Upper lobe of left lung (tissue), 6 donors: ENCODE measurements at places on chromosomes 5 and 9.

GRCh38 chr5:137758715-137759306, 4.6 kb upstream of the HNRNPA0 start:
- no peak overlapping the region for H3K27ac ChIP-seq
- no peak for DNase-seq
- peaks cover 3% of the 10 kb centered on the region for H3K4me1 ChIP-seq
- H3K4me3 ChIP-seq, result no peak overlapping the region
- no peaks in the 10 kb centered on the region for H3K36me3 ChIP-seq

- H3K27me3 ChIP-seq, result no peaks in the 10 kb centered on the region
- no peak for DNase-seq
- no peak overlapping the region for H3K4me3 ChIP-seq
- H3K4me1 ChIP-seq, result peaks cover 24% of the 10 kb centered on the region
These were observed 34.0 kb upstream of the ARAP3 start for GRCh38 chr5:141716009-141716408.

- no peaks in the 10 kb centered on the region for H3K36me3 ChIP-seq
- H3K27me3 ChIP-seq, result no peaks in the 10 kb centered on the region
- no peak overlapping the region for H3K27ac ChIP-seq
- no peak for DNase-seq
- H3K4me1 ChIP-seq, result no peaks in the 10 kb centered on the region
These were observed 261.2 kb downstream of the ANXA1 start for GRCh38 chr9:73412874-73413273.

GRCh38 chr9:127644943-127645342, 32.9 kb downstream of the STXBP1 start:
- no peaks in the 10 kb centered on the region for H3K36me3 ChIP-seq
- peaks cover 20% of the 10 kb centered on the region for H3K4me1 ChIP-seq
- H3K27me3 ChIP-seq, result no peaks in the 10 kb centered on the region
- DNase-seq, result no peak
- peak overlapping the region; percentile 58 for H3K27ac ChIP-seq

DNA sequence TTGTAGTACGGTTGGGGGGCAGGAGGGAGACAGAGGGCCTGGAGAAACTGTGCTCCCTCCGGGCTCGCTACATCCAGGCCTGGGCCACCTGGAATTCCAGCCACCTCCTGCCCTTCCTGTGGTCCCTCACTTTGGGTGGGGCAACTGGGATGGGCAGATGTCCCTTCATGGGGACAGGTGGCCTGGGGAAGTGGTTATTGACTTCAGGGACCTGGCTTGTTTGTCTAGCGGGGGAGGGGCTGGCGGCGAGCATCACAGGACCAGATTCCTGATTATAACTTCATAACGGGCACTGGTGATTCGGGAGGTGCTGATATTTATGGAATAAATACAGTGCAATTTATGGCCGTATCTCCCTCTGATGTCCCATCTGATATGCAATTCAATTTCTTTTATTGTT, 20.1 kb upstream of the LAMC3 start:
- no peaks in the 10 kb centered on the region for H3K4me1 ChIP-seq
- no peaks in the 10 kb centered on the region for H3K36me3 ChIP-seq
- no peak overlapping the region for H3K27ac ChIP-seq
- no peaks in the 10 kb centered on the region for H3K27me3 ChIP-seq

GRCh38 chr5:16461026-16461425, 4.6 kb downstream of the ZNF622 start:
- DNase-seq, result no peak
- H3K27ac ChIP-seq, result no peak overlapping the region
- peaks cover 69% of the 10 kb centered on the region for H3K36me3 ChIP-seq
- H3K4me1 ChIP-seq, result peaks cover 33% of the 10 kb centered on the region
- H3K27me3 ChIP-seq, result no peaks in the 10 kb centered on the region

DNA sequence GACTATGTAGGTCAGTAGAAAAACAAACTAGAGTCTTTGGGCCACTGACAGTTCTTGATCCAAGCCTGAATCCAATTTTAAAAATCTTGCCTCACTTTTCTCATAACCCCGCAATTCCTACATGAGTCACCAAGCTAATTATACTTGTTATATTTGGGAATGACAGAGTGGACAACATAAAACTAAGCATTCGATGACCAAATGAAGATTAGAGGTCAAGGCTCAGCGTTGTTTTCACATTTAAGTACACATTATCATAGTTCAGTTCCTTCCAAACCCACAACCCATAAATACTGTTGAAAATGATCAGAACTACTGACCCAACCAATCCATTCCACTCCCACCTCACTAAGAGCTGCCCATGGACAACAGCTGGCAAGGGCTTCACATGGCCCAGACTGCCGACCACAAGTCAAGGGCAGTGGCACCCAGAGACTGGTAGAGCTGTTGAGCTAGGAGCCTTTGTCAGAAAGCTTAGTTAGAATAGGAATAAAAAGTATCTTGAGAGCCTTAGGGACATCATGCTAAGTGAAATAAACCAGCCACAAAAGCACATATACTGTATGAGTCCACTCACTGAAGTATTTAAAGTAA, 64.2 kb downstream of the MYO10 start:
- no peak for DNase-seq
- no peak overlapping the region for H3K4me3 ChIP-seq
- peaks cover 8% of the 10 kb centered on the region for H3K4me1 ChIP-seq

GRCh38 chr9:8428389-8428788, 628.8 kb upstream of the DMAC1 start:
- DNase-seq, result no peak
- no peaks in the 10 kb centered on the region for H3K36me3 ChIP-seq
- no peak overlapping the region for H3K27ac ChIP-seq
- no peak overlapping the region for H3K4me3 ChIP-seq

- no peak for DNase-seq
- H3K27ac ChIP-seq, result no peak overlapping the region
- peaks cover 4% of the 10 kb centered on the region for H3K4me1 ChIP-seq
These were observed 65.7 kb upstream of the GNE start for GRCh38 chr9:36323926-36324325.

DNA sequence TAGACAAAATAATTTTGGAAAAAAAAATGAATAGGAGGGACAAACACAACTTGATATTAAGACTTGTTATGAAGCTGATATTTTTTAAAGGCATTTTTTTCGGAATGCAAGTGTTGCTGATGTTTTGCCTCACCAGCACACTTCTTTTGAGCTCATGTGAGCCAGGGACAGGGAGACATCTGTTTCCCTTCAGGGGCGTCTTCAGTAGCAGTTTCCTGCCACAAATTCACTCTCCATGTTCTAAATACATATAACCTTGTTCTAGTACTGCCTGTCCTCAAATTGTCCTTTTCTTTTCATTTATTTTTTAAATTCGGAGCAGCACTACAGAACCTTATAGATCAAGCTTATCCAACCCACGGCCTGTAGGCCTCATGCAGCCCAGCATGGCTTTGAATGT, 316.0 kb upstream of the PAPPA start:
- no peak for DNase-seq
- no peaks in the 10 kb centered on the region for H3K36me3 ChIP-seq
- H3K4me1 ChIP-seq, result no peaks in the 10 kb centered on the region
- no peak overlapping the region for H3K27ac ChIP-seq
- no peaks in the 10 kb centered on the region for H3K27me3 ChIP-seq

DNA sequence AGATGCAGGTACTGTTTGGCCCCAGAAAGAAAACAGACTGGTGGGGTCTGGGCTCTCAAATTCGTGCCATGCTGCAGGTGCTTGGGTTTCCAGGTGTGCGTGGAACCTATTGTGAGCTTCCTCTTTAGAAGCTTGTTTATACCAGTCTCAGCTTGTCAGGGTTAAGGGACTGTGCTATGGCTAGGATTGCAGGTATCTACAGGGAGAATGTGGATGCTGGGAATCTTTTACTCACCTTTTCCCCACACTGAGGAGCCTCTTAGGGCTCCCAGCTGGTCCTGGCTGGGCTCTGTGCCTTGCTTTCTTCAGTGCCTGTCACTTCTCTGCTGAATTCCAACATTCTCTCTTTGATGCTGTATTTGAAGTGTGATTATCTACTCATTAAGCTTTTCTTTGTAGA, 111.8 kb downstream of the WDR70 start:
- H3K36me3 ChIP-seq, result no peaks in the 10 kb centered on the region
- DNase-seq, result no peak
- H3K27ac ChIP-seq, result no peak overlapping the region
- no peak overlapping the region for H3K4me3 ChIP-seq
- no peaks in the 10 kb centered on the region for H3K4me1 ChIP-seq
- no peaks in the 10 kb centered on the region for H3K27me3 ChIP-seq

DNA sequence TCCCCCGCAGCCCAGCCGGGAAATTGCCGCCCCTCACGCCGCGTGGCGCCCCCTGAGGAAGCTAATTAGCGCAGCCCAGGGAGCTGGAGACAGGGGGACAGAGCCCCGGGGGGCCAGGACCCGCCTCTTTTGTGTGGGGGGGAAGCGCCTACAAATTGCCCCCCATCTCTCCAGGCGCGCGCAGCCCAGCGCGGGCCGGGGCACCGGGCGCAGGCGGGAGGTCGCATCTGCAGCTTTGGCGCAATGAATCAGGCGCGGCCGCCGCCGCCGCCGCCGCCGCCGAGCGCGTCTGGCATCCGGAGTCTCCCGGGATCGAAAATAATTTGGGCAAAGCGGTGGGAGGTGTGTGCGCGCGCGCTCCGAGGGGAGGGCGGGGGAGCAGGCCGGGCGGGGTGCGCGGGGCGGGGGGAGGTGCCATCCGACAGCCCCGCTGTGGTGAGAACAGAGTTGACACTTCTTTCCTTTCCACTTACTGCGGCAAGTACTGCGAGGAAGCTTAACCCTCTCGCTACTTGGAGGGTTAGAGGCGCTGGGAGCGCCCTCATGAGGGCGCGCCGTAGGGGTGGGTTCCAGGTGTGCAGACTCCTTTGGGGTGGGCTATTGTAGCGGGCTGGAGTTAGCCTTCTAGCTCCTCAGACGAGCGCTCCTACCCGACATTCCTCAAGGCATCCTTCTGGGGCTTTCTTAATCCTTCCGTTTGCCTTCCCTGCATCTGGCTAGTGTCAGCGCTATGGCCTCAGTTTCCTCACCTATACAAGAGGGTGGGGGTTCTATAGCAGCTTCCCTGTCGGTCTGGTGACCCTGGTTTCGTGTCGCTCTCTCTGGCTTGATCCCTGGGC, 63.1 kb downstream of the CXXC5 start:
- H3K4me3 ChIP-seq, result peak overlapping the region; percentile 56
- no peaks in the 10 kb centered on the region for H3K27me3 ChIP-seq
- H3K27ac ChIP-seq, result no peak overlapping the region
- no peaks in the 10 kb centered on the region for H3K36me3 ChIP-seq

DNA sequence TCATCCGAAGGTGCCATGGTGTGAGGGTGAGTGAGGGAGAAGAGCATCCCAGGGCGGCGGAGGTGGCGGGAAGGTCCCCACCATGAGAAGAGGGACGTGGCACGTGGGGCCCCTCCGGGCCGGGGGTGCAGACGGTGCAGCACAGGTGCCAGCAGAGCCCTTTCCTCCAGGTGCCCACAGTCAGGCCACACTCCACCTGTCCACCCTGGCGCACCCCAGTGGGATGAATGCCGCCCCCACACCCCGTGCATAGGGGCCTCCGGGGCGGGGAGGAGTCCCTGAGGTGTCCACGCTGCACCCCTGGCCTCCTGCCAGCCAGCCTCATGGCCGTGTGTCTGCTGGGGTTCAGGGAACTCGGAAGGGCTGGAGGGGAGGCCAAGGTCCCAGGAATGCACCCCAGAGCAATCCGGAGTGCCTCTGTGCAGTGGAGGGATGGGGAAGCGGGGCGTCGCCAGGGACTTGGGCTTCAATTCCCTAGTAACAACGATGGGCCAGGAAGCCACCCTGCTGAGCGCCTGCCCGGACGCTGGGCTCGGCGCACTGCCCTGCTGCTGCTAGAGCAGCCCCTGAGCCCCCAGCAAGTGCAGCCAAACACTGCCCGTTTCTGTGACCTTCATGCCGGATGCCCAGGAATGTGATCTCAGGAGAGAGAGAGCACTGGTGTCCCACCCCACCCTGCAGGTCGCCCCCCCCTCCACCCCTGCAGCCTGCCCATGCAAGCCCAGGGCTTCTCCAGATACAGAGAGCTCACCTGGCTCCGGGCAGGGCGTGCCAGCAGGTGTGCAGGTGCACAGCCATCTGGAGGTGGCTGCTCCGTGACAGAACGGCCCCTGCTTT, 8.8 kb upstream of the NACC2 start:
- H3K27me3 ChIP-seq, result no peaks in the 10 kb centered on the region
- peak; percentile 76 for DNase-seq
- no peak overlapping the region for H3K4me3 ChIP-seq
- no peak overlapping the region for H3K27ac ChIP-seq
- no peaks in the 10 kb centered on the region for H3K36me3 ChIP-seq
